B cell (primary cell): ENCODE measurements at places on chromosomes 2 and 18. TPM values are rescaled to one million over a fixed set of nuclear protein-coding genes. Genes with fewer than 3 reads are reported as not detected.
A peak's percentile ranks its signal among the peaks of the same experiment; 100 is the strongest.

DNA sequence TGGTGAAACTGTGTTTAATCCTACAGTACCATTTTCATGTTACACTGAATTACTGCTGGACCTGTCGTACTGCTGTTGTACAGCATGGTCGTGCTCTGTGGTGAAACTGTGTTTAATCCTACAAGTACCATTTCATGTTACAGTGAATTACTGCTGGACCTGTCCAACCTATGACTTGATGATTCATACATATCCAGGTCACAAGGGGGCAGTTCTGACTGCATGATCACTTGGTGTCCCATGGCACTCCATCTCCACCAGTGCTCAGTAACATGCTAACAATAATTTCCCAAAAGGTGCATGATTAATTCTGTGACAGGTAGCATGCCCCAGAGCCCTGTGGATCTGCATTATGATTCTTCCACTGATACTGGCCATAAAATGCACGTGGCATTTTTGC, 101.6 kb downstream of the ADCYAP1 start:
- no peak overlapping the region for H3K4me3 ChIP-seq
- no peak for DNase-seq
- H3K27ac ChIP-seq = no peak overlapping the region
- H3K4me1 ChIP-seq = no peaks in the 10 kb centered on the region

- no peaks in the 10 kb centered on the region for H3K4me1 ChIP-seq
- no peaks in the 10 kb centered on the region for H3K27me3 ChIP-seq
- no peak for DNase-seq
- no peaks in the 10 kb centered on the region for H3K36me3 ChIP-seq
- H3K4me3 ChIP-seq = no peak overlapping the region
Measured at GRCh38 chr2:48855142-48855541, 99.6 kb upstream of the LHCGR start.

DNA sequence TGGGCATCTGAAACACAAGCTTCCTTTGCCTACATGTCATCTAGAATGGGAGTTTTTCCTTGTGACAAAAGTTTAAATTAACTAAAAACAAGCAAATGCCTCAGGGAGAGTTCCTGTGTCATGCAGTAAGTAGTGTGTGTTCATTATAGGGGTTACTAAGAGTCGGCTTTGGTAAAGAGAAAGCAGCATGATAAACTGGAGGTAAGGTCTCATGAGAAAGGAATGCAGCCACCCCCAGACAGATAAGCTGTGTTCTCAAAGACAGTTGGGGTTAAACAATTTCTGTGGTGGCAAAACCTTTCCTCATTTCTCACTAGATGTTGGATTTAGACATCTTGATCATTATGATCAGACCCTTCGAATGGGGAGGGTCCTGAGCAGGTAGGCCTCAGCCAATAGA, 129.7 kb downstream of the MAP4K4 start:
- no peak overlapping the region for H3K4me3 ChIP-seq
- H3K27ac ChIP-seq = peak overlapping the region; percentile 43
- H3K36me3 ChIP-seq = peaks cover 18% of the 10 kb centered on the region
- no peak for DNase-seq
- H3K27me3 ChIP-seq = no peaks in the 10 kb centered on the region

- DNase-seq = no peak
- no peak overlapping the region for H3K4me3 ChIP-seq
- H3K27me3 ChIP-seq = no peaks in the 10 kb centered on the region
- peaks cover 29% of the 10 kb centered on the region for H3K36me3 ChIP-seq
- H3K4me1 ChIP-seq = peaks cover 9% of the 10 kb centered on the region
Measured at GRCh38 chr18:9130806-9131205, 5.8 kb upstream of the ANKRD12 start.

DNA sequence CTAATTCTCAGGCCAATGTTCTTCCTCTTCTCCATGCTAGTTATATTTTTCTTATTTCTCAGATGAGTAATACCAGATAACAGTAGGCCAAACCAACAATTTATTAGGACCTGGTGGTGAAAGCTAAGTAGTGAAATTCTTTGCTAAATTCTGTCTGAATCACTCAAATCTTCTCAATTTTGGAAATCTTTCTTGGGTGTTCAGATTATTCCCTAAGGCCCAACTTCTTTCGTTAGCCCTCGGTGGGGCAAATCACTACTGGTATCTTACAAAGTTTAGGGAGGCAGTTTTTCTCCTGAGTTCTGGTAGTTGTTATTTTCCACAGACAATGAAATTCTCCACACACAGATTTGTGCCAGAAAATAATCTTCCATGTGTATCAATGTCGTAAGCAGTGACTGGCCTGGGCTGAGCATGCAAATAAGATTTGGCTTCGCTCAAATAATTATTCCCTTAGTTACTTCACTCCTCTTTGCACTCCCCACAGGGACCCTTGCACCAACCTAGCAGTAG, 443.5 kb upstream of the SLC14A2 start:
- no peak overlapping the region for H3K4me3 ChIP-seq
- no peak overlapping the region for H3K27ac ChIP-seq
- H3K27me3 ChIP-seq = no peaks in the 10 kb centered on the region
- H3K36me3 ChIP-seq = no peaks in the 10 kb centered on the region

GRCh38 chr2:212540341-212540740, 1.7 kb upstream of the ERBB4 start:
- DNase-seq = no peak
- H3K36me3 ChIP-seq = no peaks in the 10 kb centered on the region
- H3K27ac ChIP-seq = no peak overlapping the region
- H3K27me3 ChIP-seq = peaks cover 19% of the 10 kb centered on the region
- H3K4me3 ChIP-seq = no peak overlapping the region
- H3K4me1 ChIP-seq = peaks cover 18% of the 10 kb centered on the region

ERFE gene
- total RNA-seq = 0.17 and 0.19 TPM in 2 replicates

GRCh38 chr2:224401641-224402342, at the start of gene FAM124B:
TSS of gene FAM124B (minus strand) at chr2:224402107. CDS start at chr2:224401768, 339 bp downstream.
- peaks cover 7% of the 10 kb centered on the region for H3K27me3 ChIP-seq
- no peak within 1 kb of the TSS for H3K27ac ChIP-seq
- peaks cover 27% of the 10 kb centered on the region for H3K4me1 ChIP-seq
- no peaks in the 10 kb centered on the region for H3K36me3 ChIP-seq
- DNase-seq = peak; percentile 51

DNA sequence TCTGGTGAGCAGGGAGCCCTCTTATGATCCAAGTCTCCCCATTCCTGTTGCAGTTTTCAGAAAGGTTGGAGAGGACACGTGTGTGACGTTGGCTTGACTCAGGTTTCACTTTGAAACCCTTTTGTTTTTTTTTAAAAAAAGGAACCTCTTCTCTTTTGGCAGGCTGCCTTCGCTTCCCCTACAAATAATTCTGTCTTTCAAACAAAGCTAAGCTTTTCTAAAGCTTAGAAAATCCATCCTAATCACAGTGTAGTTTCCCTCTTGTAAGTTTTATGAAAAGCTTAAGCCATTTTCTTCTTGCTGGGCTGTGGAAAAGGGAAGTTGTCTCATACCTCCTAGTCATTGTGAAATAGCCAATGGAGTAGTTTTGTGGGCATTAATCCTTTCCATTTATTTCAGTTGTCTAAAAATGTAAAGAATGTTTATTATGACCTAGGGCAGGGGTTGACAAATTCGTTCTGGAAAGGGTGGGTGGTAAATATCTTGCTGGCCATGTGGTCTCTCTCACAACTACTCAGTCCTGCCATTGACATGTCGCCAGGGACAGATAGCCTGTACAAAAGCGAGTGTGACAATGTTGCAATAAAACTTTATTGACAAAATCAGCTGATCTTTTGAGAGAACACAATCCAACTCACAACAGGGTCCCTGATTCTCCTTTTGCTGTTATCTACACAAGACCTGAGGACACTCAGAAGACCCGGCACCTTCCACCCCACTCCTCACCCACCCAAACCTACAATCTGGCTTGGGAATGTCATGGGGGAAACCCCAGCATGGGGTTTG, 878.8 kb downstream of the RNF144A start:
- DNase-seq = no peak
- H3K4me3 ChIP-seq = no peak overlapping the region

DNA sequence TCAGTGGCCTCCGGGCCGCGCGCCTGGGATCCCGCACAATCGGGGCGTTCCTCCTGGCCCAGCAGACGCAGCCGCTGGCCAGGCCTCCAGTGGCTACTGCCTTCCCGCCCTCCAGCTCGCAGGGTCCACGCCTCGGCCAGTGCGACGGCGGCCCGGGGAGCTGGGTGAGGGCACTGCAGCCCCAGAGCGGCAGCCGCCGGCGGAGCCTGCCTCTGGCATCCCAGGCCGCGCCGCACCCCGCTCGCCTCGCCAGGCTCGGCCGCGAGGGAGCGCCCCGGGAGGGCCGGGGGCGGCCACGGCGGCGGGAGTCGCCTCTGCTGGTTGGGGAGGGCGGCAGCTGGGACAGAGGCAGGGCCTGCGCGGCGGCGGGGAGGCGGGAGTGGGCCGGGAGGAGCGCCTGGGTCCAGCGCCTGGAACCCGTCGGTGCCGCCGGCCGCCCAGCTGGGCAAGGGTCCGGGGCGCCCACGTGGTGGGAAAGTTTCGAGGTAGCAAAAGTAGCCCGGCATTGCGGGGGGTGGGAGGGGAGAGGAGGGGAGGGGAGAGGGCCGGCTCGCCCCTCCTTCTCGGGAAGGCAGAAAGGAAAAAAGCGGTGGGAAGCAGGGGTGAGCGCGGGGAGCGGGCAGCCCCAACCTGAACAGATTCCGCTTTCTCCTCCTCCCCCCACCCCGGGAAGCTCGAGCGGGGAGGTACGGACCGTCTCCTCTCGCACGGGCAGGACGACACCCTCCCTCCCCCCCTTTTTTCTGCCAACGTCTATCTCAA, 1.5 kb upstream of the INHBB start:
- H3K36me3 ChIP-seq = no peaks in the 10 kb centered on the region
- DNase-seq = peak; percentile 25
- peaks cover 43% of the 10 kb centered on the region for H3K27me3 ChIP-seq
- no peak overlapping the region for H3K27ac ChIP-seq
- peaks cover 26% of the 10 kb centered on the region for H3K4me1 ChIP-seq
- H3K4me3 ChIP-seq = peak overlapping the region; percentile 56

MAP2 gene
- 3.0 and 3.1 TPM in 2 replicates for total RNA-seq

BCL2 gene
- 141 and 144 TPM in 2 replicates for total RNA-seq

PTRHD1 gene
- 20.2 and 20.4 TPM in 2 replicates for total RNA-seq
